ENCODE measurements at places on chromosomes 12 and 14.

DNA sequence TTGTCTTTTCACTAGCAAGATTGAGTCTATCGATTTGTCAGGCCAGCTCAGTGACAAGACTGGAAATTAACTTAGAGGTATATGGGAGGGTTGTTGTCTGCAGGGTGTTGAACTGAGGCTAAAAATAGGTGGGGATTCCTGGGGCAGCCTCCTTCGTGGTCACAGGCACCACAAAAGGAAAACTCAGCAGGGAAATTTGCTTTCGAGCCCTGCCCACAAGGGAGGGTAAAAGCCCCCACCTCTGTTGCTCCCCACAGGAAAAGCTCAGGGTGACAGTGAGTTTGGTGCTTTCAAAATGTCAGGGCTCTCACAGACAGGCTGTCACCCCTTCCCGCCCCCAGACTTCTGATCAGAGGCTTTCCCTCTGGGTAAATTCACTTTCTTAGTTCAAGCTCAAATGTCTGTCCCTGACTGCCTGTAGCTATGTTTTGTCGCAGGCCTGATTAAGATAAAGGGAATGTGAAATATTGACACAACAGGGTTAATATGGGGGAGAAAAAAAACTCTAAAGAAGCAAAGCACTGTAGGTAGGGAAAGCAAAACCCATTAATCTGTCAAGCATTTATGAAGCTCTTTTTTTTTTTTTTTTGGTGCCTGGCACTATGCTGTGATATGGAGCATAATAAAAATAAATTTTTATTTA is 11.7 kb upstream of the NFKBIA start:
- no peak for DNase-seq

GRCh38 chr14:52315355-52315718 is 1.2 kb downstream of the PTGER2 start:
- no peak for DNase-seq

- no peak for DNase-seq
These were observed 19.8 kb downstream of the ZFYVE21 start for GRCh38 chr14:103735439-103735814.

DNA sequence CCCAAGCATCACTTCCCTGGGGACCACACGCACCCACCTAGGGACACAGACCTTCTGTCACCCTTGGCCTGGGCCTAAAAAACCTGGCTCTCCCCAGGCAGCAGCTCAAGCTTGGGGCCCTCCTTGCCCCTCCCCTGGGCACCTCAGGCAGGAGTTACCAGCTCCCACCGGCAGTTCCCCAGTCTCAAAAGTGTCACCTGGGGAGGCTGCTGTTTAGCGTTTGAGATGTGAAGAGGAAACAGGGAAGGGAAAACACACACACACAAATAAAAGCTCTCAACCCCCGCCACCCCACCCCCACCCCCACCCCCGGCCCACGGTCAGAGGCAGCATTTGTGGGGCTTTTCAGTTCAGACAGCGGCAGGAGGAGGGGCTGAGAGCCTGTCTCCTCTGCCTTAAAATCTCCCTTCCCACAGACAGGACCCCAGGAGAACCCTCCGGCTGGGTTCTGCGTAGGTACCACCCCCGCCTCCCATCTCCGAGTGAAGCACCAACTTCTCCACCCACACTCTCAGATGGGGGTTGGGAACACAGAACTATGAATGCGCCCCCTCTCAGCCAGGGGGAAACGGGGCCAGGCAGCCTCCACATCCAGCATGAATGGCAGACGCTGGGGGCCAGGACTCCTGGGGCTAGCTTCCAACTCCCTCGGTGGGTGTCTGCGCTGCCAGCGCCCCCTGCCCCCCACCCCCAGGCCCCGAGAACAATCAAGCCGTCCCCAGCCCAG is 3.0 kb downstream of the NCOR2 start:
- DNase-seq, result no peak

- DNase-seq, result peak; percentile 63
These were observed 1.1 kb downstream of the ATXN2 start for GRCh38 chr12:111597831-111598636.

GRCh38 chr14:37093364-37093763 is 79.0 kb downstream of the SLC25A21 start:
- DNase-seq, result no peak

- DNase-seq, result no peak
These were observed 627 bp downstream of the TESC start for GRCh38 chr12:117098361-117099217.

GRCh38 chr14:29800961-29801360 is 126.7 kb downstream of the PRKD1 start:
- DNase-seq, result no peak

GRCh38 chr12:94207849-94208621 is 59.7 kb downstream of the PLXNC1 start:
- no peak for DNase-seq
